ENCODE measurements at places on chromosomes 2 and 18.

- DNase-seq = no peak
Measured at GRCh38 chr18:26719896-26720295, 145.6 kb downstream of the AQP4 start.

DNA sequence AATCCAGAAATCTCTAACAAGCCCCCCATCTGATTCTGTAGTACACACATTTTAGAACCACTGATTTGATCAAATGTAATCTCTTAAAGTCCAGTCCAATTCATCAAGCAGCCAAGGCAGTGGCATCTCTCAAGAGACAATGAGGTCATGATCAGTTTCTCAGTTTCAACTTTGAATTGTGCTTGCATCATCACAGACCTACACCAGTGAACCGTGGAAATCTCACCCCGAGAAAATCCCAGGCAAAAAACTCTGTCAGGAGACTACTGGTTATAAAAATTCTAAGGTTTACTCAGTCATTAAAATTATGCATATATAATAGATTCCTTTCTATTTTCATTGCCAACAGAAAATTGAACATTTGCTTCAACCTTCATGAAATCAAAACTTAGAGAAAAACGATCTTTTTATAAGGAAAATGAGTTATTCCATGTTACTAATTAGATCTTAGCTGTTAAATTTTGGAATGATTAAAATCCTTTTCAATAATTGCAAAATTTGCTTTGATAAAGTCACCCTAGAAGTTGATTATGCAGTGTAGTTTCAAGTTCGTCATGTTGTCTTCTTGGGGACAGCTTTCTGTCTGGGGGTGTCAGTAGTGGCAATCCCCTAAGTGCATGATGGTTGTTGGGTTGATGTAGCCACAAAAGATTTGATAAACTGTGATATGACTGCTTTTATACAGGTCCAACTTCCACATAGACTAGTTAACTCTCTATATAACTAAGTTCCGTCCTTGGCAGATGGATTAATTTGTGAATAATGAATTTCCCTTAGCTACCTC, 235.0 kb downstream of the CAMKMT start:
- DNase-seq = no peak

DNA sequence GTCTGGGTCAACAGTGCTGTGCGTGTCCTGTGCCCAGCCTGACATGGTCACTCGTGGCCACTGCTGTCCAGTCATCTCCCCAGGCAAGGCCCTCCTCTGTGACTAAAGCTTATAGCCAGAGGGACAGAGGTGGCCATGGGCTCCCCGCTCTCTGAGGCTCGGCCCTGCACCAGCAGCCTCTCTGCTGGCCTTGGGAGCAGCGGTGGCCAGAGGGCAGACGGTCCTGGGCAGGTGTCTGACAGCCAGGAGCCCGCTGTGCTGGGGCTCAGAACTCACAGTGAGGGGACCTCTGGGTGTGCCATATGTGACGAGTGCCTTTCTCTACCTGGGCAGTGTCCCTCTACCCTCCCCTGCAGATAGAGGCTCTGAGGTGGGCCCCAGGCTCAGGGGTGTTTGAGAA, 98.7 kb downstream of the FAM210A start:
- no peak for DNase-seq

DNA sequence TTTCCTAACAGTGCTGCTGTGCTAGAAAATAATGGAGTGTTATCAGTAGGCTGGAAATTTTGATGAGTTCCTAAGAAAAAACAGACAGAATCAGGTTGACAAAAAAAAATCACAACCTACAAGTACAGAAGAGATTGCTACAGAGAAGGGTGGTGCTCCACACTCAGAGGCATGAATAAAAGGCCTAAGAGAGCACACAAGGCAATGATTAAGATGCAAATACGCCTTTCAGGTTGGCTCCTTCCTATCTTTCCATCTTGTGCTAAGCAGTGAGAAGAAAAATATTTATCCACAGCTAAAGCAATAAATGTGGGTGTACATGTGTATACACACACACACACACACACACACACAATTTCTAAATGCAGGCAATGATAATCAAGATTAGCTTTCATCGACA, 130.6 kb upstream of the UBE2E3 start:
- DNase-seq = no peak

DNA sequence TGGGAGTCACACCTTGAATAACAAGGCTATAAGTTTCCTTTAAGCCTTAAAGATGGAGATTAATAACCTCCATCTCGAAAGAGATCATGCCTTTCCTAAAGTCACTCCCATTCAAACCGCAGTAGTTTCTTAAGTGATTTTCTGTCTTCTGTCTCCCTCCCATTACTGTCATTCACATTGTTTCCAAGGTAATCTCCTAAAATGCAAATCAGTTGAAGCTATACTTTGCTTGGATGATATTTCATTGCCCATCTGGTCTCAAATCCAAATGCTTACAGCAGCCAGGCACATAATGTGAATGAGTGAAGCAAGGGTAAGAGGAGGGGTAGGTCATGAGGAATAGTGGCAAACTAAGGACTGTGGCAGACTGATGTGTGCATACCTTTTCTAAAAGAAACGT, 116.4 kb downstream of the CCDC141 start:
- DNase-seq = no peak

- DNase-seq = no peak
Measured at GRCh38 chr2:62293151-62293489, 97.2 kb downstream of the B3GNT2 start.

DNA sequence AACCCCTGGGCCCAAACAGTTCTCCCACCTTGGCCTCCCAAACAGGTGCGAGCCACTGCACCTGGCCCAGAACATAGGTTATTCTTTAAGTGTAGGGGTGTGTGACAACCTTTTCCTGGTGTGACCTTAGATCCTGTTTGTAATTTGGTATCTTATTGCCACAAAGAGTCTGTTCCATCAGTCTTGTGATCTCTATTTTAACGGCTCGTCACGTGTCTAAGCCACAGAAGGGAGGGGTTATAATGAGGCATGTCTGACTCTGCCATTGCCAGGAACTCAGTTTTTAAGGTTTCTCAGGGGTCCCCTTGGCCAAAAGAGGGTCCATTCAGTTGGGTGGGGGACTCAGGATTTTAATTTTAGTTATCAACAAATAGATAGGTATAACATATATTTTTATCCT, 4.4 kb upstream of the ALS2 start:
- DNase-seq = no peak

GRCh38 chr18:8741532-8741931, 36.2 kb downstream of the MTCL1 start:
- no peak for DNase-seq

GRCh38 chr2:5940596-5941535, 248.7 kb downstream of the SOX11 start:
- DNase-seq = no peak

- DNase-seq = no peak
Measured at GRCh38 chr18:2572171-2572569, 813 bp downstream of the NDC80 start.

DNA sequence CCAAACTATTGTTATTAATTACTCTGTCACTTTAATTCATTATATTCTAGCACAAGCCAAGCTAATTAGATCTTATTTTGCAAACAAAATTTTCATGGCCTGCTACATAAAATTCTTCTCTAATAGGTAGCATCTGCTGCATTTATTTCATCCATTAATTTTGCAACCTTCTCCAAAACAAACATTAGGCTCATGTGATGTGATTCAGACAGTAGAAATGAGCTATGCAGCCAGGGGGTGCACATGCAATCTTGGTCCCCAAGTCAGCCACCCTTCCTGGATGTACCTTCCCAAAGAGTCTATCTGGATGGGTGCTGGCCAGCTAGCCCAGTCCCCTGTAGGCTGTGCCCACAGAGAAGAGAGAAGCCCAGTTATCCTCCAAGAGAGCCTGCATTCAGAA, 242.1 kb upstream of the OSR1 start:
- no peak for DNase-seq

DNA sequence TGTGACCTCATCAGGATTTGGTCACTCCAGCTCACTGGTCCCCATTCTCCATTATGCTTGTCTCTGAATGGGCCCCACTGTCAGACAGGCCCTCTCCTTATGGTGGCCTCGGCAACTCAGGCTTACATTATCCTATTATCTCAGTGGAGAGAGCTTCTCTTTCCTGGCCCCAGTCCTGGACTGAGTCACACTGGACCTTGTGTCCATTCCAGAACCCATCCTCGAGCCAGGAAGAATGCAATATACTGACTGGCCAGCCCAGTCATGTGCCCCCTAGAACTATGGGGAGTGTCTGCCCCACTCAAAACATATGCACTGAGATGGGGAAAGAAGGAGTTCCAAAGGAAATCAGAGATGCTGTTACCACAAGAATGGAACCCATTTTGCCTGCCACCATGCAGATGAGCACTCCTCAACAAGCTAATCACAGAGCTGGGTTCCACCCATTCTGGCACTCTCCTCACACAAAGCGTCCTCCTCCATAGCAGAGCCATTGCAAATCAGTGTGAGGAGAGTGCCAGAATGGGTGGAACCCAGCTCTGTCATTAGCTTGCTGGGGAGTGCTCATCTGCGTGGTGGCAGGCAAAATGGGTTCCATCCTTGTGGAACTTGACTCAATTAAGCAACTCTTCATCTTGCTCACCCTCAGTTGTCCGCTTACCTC, 71.9 kb downstream of the CHRNA1 start:
- no peak for DNase-seq

DNA sequence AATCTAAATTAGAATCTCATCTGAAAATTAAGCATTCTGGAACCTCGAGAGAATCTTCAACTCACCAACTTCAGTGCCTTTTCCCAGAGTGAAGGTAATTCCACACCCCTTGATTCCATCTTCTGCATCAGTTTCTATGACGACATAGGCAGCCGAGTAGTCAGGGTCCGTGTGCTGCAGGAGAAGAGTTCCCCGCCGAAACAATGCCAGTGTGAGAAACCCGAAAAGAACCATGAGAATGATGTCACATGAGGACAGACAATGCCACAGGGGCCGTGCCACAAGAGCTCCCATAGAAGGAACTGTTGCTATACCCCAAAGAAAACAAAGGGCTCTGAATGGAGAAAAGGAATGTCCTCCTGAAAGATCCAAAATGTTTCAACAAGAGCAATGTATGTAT, 6.0 kb downstream of the ENOSF1 start:
- DNase-seq = no peak

DNA sequence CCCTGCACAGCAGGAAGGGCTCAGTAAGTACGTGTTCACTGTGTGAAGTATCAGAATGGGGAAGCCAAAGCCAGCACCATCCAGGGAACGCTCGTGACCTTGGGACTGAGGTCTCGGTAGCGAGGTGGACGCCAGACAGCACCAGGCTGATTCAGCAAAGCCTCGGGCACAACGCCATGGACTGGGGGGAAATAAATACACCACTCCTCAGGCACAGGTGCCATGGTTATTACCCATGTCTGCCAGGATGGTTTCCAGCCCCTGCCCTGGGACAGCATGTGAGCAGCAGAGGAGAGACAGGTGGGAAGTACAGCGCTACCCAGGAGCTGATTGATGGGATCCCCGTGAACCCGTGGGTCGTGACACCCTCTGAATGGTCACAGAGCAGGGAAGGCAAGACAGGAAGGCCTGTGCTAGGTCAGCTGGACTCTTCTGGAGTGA, 53.0 kb downstream of the REEP1 start:
- no peak for DNase-seq

GRCh38 chr2:239874636-239875356, 150.3 kb downstream of the NDUFA10 start:
- no peak for DNase-seq

GRCh38 chr2:128069769-128070168, 21.2 kb upstream of the UGGT1 start:
- no peak for DNase-seq

DNA sequence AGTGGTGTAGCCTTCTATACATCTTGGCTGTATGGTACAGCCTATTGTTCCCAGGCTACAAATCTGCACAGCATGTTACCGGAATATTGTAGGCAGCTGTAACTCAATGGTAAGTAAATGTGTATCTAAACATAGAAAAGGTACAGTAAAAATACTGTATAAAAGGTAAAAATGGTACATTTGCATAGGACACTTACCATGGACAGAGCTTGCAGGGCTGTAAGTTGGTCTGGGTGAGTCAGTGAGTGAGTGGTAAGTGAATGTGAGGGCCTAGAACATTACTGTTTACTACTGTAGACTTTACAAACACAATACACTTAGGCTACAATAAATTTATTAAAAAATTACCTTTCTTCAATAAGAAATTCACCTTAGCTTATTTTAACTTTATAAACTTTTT, 3.7 kb upstream of the MRPS9 start:
- no peak for DNase-seq

DNA sequence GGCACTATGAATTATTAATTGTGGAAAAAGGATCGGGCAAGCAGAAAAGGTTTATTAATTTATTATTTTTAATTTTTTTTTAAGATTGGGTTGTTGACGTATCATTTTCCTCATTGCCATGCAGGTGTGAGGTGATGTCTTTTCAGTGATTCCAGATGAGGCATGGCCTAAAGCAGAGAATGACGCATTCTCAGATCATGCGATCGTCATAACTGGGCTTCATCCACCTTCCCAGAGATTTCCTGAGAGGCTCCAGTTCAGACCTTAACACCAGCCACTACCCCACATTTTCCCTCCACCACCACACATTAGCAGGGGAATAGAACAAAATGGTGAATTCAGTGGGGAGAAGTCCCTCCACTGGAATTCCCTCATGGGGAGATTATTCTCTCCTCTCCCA, 518.4 kb upstream of the SPHKAP start:
- no peak for DNase-seq

DNA sequence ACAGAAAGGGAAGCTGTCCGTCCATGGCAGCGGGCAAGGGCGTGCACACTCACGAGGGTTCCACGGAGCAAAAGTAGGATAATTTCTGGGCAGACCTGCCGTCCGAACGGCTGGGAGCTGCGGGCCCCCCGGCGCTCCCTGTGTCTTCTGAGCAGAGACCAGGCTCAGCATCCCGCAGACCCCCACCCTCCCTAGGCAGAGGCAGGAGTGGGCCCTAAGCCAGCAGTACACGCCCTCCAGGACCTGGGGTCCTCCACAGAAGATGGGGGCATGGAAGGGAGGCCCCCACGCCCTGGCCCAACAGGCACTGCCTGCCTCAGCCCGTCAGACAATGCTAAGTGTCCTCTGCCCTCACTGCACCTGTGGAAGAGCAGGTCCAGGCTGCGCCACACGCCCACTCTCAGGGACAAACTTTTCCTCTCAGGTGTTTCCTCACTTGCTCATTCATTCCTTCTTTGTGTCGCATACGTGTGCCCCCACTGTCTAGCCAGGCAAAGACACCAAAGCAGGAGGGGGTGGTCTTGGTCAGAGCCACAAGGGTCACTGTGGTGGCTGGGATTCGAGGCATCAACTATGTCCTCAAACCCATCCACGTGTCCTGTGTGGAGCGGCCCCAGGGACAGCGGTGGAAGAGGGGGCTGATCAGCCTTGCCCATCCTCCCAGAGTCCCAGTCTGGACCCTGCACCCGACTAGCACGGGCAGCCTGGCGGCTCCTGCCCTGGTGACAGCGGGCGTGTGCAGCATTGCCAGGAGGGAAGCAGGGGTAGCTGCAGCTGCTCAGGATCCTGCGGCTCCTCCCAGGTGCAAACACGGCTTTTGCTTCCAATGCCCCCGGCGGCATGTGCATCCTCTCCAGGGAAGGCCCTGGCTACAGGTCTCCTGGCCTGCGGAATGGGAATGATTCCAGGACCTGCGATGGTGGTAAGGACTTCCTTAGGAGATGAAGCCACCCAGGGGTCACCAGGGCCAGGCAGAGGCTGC, 2.4 kb upstream of the GPC1 start:
- DNase-seq = no peak

GRCh38 chr2:30897539-30897938, 90.3 kb upstream of the CAPN13 start:
- DNase-seq = no peak
